ENCODE measurements at places on chromosomes 2 and 18.

DNA sequence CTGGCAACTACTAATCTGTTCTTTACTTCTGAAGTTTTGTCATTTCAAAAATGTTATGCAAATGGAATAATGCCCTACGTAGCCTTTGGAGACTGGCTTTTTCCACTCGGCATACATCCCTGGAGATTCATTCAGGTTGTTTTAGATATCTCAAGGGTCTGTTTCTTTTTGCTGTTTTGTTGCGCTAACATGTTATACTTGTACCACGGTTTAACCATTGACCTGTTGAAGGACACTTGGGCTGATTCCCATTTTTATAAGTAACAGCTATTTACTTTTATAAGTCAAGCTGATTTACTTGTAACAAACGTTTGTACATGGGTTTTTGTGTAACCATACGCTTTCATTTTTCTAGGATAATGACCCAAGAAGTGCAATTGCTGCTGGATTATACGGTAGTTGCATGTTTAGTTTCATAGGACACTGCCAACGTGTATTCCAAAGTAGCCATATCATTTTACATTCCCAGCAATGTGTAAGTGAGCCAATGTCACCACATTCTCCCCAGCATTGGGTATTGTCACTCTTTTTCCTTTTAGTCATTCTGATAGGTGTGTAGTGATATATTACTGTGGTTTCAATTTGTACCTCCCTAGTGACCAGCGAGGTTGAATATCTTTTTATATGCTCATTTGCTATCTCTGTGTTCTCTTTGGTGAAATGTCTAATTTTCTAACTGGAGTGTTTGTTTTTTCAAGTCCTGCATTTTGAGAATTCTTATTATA lies 36.5 kb upstream of the STAT4 start:
- DNase-seq: no peak

- no peak for DNase-seq
Observed at GRCh38 chr2:163324677-163325076, 411.1 kb downstream of the FIGN start.

DNA sequence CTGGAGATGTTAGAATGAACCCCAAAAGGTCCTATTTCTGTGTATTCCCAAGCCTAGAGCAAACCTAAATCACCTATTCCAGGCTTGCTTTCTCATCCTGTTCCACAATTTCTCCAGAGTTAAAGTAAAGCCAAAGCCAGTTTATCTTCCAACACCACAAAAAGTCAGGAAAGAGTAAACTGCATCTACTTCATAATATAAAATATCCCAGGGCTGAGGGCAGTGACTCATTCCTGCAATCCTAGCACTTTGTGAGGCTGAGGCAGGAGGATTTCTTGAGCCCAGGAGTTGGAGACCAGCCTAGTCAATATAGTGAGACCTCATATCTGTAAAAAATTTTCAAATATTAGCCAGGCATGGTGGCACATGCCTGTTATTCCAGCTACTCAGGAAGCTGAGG lies 241.4 kb downstream of the CDH20 start:
- no peak for DNase-seq

- DNase-seq: no peak
Observed at GRCh38 chr18:24584813-24585212, 124.4 kb downstream of the HRH4 start.

DNA sequence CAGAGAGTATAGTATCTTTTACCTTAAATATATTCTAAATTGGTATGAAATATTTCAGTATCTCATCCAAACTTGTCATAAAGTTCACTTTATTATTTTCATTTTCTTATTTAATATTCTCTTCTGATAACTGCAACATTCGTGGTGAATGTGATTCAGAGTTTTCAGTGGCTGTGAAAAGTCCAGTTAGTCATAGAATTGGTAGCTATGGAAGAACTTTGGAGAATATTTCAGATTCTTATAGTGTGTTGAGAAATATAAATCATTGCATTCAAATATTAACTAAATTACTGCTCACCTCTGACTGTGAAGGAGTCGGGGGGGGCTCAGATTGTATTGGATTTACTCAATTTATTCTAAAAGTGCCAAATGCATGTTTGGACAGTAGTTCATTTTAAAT lies 178.6 kb upstream of the VWC2L start:
- no peak for DNase-seq

GRCh38 chr2:131058920-131059319 lies 34.3 kb downstream of the FAM168B start:
- DNase-seq: no peak

GRCh38 chr18:25019086-25019860 lies 332.7 kb downstream of the ZNF521 start:
- DNase-seq: no peak

GRCh38 chr18:32552421-32553030 lies 81.8 kb upstream of the GAREM1 start:
- peak; percentile 11 for DNase-seq

DNA sequence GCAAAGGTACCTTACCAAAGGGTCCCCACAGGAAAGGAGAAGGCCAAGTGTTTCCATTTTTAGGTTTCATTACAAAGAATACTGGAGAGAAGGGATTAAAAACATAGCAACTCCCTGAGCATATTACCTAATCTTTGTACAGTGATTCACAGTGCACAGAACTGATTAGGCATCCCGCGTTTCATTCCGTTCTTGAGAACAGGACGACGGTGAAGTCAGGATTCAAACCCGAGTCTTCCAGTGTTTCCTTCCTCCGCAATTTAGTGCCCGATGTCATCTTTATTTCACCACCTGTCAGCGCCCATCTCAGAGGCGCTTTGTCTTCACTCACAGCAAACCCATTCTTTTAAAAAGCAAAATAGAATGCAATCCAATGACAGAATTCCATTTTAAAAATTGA lies 488.5 kb downstream of the EIPR1 start:
- DNase-seq: no peak

GRCh38 chr2:46818819-46819218 lies 96.8 kb downstream of the MCFD2 start:
- no peak for DNase-seq

DNA sequence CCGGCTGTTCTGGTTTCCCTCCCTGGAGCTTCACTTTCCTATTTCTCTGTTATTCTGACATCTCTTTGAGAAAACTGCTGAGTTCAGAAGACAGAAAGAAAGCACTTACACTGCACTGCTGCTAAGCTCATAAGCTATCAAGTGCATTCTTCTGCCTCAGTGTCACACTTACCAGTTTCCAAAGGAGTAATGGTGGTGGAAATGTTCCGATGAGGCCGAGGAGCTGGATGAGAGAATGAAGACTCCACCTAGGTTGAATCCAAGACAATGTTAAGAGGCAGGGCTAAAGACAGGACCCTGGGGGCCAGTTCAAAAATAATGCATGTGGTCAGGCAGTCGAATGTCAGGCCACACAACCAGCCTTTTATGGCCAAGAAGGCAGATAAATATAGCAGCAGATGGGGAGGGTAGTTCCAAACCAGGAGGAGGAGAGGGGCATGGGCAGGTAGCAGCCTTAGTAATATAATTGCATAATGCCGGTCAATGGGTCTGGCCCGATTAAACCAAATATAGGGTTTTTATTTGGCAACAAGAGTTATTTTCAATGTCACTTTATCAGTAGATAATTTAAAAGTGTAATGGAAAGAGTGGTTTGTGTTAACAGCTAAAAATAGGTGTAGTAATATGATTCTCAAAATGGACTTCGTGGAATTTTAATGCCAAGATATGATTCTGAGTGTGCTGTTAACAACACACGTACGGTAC lies at the start of gene MYOM1:
Gene MYOM1 (minus strand): TSS at position 338 of the 705 bp plus-strand sequence. CDS start 4,745 bp downstream, outside the sequence.
- no peak for DNase-seq

GRCh38 chr2:151891566-151892194 lies 63.5 kb upstream of the ARL5A start:
- DNase-seq: no peak

- no peak for DNase-seq
Observed at GRCh38 chr2:204796581-204796980, 251.3 kb downstream of the PARD3B start.

- DNase-seq: no peak
Observed at GRCh38 chr18:54148151-54148550, 76.3 kb downstream of the MBD2 start.

All from activated CD4-positive, alpha-beta T cell treated with anti-CD3 and anti-CD28 coated beads, Interleukin-2, amount 50 U/mL, for 24 hours (primary cell).